Stimulated activated CD8-positive, alpha-beta memory T cell treated with anti-CD3 and anti-CD28 coated beads, Interleukin-4, amount 100 ng/mL, for 1 hour (primary cell): ENCODE measurements at places on chromosomes 4 and X.

DNA sequence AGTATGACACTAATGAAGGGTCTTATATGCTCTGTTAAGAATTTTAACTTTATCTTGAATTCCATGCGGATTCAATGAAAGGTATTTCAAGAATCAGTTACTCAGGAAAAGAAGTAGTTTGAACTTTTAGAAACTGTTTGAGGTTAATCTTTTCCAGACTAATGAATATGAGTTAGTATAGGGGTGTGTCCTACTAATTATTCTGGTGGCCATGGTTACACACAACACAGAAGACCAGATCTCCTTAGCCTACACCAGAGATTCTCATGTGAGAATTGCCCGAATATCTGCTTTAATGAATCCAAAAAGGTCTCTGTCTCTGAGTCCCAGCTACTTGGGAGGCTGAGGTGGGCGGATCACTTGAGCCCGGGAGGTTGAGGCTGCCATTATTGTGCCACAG is 100.4 kb downstream of the MMRN1 start:
- no peak for DNase-seq

DNA sequence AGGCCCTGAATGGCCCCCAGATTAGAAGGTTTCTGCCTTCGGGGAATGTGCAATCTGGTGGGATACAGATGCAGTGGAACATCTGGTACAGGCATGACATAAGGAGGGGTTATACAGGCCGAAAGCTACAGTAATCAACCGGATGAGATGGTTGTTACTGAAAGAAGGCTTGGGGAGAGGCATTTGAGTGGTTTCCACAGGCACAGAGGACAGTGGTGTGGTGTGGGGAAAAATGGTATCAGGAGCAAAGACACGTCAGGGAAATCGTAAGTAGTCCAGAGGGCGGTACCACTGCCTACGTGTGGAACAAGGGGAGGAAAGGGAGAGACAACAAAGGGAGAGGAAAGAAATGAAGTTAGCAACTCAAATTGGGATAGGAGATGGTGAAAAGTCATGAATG is 3.0 kb downstream of the PDLIM3 start:
- no peak for DNase-seq

DNA sequence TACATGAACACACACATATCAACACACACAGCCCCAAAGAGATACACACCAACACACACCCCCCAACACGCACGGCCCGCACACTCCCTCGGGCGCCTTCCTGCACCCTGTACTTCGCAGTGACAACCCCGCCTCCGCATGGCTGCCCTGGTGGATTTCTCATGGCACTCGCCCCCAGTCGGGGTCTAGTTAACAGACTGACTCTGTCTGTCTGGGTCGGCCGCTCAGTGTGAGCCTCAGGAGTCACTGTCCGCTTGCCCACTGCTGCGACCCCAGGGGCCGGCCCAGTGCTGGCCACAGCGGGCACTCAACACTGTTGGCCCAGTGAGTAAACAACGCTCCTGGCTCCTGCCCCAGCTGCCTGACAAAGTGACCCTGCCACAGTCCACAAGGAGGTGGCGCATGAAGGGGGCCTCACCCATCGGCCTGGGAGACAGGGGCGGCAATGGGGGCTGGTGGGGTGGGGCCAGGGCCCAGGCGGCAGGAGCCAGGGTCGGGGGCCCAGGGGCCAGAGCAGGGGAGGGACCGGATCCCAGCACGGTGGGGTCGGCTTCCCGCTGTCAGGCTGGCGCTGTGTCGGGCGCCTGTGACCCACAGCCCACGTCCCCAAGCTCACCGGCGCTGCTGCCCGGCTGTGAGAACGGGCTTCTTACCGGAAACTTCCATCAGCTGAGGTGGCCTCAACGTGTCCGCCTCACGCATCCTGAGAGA is 40.2 kb upstream of the MAN2B2 start:
- DNase-seq, result no peak

DNA sequence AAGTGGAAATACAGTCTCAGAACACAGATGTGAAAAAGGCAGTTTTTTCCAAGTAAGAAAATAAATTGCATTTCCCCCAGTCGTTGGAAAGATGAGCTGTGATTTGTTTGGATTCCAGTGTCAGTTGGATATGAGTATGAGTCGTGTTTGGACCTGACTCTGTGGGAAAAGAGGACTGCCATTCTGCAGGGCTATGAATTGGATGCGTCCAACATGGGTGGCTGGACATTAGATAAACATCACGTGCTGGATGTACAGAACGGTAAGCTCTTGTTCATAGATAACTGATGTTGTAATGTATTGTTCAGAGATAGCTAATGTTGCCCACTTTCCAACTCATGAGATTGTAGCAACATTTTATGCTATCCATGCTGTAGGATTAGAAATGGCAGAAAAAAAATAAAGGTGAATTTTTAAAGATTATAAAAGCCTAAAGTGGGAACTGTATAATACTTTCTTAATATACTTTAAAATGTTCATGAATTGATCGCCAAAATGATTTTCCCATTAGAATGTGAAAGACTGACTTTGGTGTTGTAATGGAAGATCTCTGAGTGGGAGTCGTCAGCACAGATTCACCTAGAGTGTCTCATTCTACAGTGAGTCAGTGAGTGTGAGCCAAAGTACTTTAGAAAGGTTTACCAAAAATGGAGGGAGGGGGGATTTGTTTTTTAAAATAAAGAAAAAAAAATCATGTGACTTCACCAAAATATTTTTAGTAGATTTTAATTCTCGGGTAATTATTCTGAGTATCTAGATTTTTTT is 178.7 kb downstream of the DCTD start:
- DNase-seq, result no peak

GRCh38 chr4:151315212-151315886 is 10.1 kb downstream of the SH3D19 start:
- DNase-seq, result no peak

- DNase-seq, result no peak
These were observed 11.0 kb downstream of the TRMT44 start for GRCh38 chr4:8451440-8452182.

GRCh38 chr4:13640149-13640940 is 12.8 kb upstream of the BOD1L1 start:
- no peak for DNase-seq

GRCh38 chr4:52825460-52826090 is 36.5 kb upstream of the RASL11B start:
- DNase-seq, result no peak

- no peak for DNase-seq
These were observed 81.9 kb downstream of the ATP11C start for GRCh38 chrX:139850968-139851367.

DNA sequence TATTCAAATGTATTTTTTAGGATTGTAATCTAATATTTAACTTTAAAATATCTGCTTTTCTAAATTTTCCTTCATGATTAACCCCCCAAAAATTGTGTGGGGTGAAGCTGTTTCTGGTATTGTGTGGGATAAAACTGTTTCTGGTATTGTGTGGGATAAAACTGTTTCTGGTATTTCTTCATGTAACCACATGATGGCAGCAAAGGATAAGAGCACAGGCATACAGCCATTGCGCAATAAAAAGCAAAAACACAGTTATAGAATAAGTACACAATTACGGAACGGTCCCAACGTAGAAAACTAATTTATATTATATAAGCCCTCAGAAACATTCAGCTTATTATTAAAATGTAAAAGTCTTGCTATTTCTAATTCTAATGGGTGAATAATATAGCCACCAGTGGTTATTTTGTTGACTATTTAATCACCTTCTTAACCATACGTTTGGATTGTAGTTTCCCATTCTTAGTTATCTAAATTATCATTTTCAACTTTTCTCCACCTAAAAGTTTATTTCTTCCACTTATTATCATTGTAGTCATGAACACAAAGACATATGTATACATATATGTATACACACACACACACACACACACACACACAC is 333.9 kb upstream of the FSTL5 start:
- DNase-seq, result no peak

GRCh38 chr4:57550198-57550597 is 440.0 kb upstream of the IGFBP7 start:
- DNase-seq, result no peak

DNA sequence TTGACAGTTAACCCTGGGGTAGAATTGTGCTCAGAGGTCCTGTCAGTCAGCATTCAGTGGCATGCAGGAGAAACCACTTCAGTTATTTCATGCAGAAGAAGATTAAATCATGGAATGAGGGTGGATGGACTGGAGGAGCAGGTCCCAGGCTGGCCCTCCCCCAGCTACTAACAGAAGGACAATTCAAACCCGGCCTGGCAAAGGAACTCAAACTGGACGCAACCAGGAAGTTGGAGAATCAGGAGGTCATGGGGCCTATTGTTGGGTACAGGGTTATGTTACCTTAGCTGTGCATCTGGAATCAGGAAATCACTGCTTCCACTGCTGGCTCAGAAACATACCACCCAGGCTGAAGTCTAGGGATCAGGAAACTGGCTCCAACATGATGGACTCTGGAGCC is 121.4 kb downstream of the GPAT3 start:
- no peak for DNase-seq

DNA sequence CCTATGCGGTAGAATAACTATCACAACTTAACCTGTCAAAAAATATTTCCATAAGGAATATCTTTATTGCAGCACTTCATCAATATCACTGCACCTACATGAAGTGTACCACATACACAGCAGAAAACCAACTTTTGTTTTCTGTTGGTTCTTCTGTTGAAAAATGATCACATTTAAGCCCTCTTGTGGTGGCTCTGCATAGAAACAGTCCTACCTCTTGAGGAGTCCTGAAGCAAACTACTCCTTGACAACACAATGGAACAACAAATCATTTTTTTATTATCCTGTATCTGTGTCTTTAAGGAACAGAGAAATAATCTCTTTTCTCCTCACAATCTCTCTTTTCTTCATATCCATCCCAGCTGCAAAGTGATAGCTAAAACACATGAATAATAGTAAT is 39.8 kb upstream of the ATOH1 start:
- DNase-seq, result no peak

- no peak for DNase-seq
These were observed 150.6 kb downstream of the POU3F4 start for GRCh38 chrX:83658731-83659130.

GRCh38 chrX:9317176-9317575 is 147.7 kb upstream of the TBL1X start:
- no peak for DNase-seq

GRCh38 chrX:106899276-106899675 is 3.9 kb downstream of the RIPPLY1 start:
- no peak for DNase-seq

- DNase-seq, result no peak
These were observed 48.5 kb upstream of the ARMCX2 start for GRCh38 chrX:101708163-101708562.

DNA sequence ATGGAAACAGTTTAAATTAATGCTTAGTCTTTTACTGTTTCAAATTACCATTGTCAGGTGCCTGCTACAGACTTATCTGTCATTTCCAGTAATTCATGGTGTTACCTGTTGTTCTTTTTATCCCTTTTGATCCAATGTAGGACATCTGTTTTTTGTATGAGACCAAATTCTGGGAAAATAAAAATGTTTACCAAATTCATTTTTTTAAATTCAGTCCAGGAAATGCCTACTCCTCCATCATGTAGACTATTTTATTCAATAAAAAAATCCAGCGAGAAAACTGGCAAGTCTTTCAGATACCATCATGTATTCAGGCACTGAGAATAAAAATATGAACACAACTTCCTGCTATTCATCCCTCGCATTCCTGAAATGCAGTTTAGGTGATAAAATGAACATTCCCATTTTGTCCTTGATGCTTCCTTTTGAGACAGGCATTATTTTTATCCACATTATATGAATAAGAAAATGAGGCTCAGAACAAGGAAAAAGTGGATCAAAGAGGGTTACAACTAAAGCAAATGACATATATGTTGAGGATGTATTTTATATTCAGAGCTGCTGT is 584.2 kb downstream of the SPRY1 start:
- DNase-seq, result no peak

DNA sequence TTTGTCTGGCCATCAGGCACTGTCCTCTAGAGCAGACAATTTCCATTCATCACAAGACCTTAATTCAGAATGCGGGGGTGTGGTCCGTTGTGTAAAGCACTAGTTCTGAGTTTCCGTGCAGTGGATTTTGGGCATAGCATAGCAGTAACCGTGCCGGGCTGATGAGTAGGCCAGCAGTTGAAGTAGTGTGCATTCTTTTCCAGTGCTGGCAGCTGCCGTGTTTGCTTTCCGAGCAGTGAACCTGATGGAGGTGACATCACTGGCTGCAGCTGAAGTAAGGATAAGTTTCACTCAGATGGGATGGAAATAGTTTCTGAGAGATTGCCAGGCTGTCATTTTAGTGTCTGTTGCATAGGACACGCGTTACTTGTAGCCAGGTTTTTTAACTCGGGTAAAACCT is 107.0 kb upstream of the STIM2 start:
- no peak for DNase-seq

GRCh38 chr4:108181704-108182103 is 13.0 kb upstream of the LEF1 start:
- DNase-seq, result no peak

DNA sequence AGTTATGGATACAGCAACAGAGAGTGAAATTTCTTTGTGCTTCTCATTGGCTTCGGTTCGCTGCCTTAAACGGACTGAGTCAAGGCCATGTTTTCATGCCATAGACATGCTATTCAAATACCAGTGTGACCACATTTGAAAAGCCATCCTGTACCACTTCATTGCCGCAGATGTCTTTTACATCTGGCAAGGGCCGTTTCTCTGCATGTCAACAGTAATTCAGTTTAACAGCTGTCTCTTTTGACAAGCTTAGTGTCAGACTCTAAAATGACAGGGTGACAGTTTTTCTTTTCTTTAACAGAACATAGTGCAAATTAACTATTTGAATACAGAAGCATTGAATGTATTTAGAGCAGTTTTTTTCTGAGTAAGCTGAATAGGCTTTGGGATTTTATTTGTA is 362.2 kb upstream of the POU3F4 start:
- DNase-seq, result no peak

DNA sequence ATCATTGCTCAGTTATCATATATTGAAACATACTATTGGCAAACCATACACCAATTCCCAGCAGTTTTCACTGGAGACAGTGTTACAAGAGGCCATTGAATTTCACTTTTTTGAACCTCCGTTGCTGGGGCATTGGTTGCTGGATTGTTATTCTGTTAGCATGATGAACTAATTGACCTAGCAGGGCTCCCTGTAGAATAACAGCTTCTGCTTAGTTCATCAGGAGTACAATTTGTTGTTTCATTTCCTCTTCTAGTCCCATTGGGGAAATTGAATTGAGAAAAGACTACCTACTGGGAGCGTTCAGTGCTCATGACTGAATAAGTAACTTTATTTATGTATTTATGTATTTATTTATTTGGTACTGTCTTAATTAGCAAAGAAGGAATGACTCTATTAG is 151.6 kb downstream of the SLIT2 start:
- no peak for DNase-seq

DNA sequence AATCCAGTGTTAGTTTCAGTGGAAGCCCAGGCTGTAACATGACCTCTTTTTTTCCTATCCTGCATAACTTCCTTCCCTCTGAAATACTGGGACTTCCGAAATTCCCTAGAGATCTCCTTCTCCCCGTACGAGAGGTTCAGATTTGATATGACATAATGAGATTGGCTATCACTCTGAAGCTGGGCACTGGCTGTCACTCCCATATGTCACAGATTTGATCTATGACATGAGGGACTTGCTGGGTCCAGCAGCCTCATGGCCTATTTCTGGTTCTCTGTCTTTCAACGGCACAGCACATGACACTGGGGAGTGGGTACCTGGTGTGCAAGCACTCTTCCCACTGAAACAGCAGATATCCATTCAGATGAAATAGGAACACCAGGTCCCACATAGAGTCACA is 36.7 kb downstream of the PF4 start:
- no peak for DNase-seq

- DNase-seq, result no peak
These were observed 659.2 kb upstream of the PITX2 start for GRCh38 chr4:111282035-111282434.
